Inflammatory macrophage treated with lipopolysaccharide for 1 hour (primary cell): ENCODE measurements at places on chromosomes 13 and 19.

DNA sequence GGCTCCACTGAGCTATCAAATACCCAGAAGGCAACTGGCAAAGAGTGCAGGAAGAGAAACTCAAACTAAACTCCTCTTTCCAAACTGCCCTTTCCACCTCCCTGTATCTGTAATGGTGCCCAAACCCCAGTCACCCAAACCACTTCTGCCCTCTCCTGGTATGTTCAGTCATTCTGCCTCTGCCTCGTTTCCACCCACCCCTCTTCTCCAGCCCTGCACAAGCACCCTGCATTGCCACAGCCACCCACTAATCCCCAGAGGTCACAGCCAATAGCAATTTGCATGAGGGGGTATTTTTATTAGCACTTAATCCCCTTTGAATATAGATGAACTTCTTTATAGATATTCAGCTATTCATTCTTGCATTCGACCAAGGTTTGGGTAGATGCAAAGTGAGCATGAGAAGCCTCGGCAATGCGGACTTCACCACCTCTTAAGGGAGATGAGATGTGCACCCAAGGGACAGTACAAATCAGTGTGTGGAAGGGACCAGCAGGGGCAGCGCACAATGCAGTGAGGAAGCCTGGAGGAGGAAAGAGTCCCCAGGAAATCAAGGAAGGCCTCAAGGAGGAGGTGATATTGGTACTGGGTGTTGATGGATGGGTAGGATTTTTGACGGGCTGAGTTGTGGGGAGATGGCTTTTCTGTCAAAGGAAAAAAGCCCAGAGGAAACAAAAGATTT lies 12.4 kb downstream of the TMEM272 start:
- peak; percentile 71 for DNase-seq

GRCh38 chr19:39906820-39907611 lies 27.4 kb downstream of the FCGBP start:
- no peak for DNase-seq

GRCh38 chr19:16454351-16454918 lies 17.3 kb downstream of the EPS15L1 start:
- no peak for DNase-seq

DNA sequence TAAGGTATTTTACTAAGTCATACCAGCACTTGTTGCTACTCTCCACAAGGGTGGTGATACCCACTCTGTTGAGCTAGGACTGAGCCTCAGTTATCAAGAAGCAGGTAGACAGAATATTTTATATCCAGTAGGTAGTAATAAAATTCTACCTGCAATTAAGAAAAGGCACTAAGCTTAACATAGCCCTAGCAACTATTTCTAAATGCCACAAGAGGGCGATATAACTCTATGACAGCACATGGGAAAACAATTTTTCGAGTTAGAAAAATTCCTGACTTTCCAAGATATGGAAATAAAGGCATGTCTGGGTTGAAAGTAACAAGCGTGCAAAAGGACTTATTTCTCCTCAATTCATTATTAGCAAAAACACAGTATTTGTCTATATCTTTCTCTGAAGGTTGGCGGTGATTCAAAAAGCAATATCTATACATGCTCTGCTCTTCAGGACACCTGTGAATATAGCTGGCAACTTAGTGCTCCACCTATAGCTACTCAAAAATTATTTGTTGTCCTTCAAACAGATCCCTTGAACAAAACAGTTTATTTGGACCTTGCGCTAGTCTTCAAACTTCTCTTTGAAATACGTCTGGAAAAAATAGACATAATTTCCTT lies 14.7 kb downstream of the CCDC169 start:
- DNase-seq: peak; percentile 12

GRCh38 chr19:1632462-1633268 lies 19.8 kb downstream of the TCF3 start:
- DNase-seq: no peak

DNA sequence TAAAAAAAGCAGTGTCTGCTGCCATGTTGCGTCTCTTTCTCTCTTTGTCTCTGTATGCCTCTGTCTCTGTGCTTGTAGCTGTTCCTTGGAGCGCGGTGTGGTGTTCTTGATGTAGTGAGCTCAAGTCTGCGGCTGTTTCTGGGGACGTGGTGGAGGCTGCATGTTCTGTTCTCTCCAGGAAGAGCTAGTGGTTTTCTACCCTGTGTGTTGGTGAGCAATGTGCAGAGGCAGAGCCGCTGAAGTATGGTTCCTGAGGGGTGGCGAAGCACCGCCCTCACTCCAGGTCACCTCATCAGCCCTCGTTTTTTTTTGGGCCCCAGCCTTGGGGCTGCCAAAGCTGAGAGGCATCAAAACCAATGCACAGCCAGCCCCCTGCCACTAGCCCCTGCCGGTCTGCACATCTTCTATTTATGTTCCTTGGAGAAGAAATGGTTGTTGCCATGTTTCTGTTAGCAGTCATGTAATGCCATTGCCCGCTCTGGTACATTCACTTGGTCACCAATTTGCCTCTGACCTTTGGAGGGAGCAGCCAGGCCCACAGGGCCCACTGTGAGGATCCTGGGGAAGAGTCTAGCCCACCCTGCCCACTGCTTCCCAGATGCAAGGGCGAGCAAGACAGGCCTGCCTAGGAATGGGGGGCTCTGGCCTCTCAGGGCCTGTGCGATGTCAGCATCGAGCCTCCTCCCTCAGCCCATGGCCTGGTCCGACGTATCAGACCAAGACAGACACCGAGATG lies 7.2 kb downstream of the HNRNPL start:
- no peak for DNase-seq

DNA sequence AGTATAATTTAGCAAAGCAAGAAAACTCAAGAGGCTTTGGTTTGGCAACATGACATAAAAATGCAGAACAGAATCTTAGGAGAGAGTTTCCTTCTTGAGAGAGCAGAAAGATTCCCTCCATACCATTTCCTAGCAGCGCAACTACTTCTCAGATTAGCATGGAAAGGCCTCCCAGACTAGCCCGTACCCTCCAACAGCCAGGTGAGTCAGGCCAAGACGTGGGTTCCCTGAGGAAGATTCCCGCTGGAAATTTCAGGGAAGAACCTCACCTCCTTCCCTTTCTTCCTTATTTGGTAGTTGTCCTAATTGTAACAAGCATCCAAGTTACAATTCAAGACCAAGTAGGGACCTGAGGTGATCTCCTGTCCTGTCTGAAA lies 12.3 kb downstream of the COL4A2 start:
- no peak for DNase-seq

DNA sequence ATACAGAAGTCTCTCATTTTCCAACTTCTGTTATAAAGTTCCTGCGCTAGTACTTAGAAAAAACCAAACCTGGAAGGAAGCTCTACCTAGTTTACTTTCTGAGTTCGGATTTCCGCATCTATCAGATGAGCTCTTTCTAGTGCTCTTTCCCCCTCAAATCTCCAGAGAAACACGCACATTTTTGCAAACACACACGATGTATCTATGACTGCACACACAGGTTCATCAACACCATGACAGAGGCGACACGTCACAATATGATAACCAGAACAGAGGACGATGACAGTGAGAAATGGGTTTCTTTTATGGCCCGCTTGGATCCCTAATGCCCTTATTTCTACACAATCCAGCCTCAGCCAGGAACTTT lies 629 bp upstream of the LRRC63 start:
- DNase-seq: peak; percentile 59

GRCh38 chr13:32254416-32254815 lies 60.7 kb downstream of the ZAR1L start:
- no peak for DNase-seq

- no peak for DNase-seq
These were observed 218.1 kb downstream of the SLITRK5 start for GRCh38 chr13:87889254-87889653.

GRCh38 chr13:88429862-88430261 lies 758.7 kb downstream of the SLITRK5 start:
- DNase-seq: no peak

DNA sequence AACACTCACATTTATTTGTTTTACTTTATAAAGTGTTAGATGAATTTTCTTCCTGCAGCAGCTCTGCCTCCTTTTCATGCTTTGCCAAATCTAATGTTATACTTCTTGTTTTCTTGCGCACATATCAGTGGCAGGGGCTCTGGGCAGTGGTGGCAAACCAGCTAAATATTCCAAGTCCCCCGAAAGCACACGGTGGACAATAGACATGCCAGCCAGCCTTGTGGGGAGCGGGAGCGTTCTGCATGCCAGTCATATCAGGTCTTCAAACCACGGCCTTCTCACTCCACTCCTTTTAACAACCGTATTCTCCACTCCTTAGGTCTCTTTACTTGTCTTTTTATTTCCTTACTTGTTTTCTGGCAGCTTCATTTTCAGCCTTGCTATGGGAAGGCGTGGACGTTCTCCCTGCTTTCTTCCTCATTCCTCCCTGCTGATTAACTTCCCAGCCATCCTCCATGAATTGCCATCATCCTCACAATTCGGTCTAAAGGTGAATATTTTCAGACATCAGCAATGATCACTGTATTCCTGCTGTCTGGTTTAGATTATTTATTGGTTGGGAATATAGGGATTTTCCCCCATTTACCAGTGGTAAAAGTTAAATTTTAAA lies 77.1 kb upstream of the WASF3 start:
- no peak for DNase-seq

- no peak for DNase-seq
These were observed 172.8 kb downstream of the KATNAL1 start for GRCh38 chr13:30134578-30134977.
